ENCODE measurements at places on chromosomes 1 and 21.

GRCh38 chr21:38389896-38390295, 108.4 kb downstream of the ERG start:
- peaks cover 8% of the 10 kb centered on the region for H3K27me3 ChIP-seq
- DNase-seq: peak; percentile 7
- H3K4me3 ChIP-seq: no peak overlapping the region
- H3K27ac ChIP-seq: no peak overlapping the region
- peaks cover 3% of the 10 kb centered on the region for H3K4me1 ChIP-seq
- H3K36me3 ChIP-seq: no peaks in the 10 kb centered on the region

DNA sequence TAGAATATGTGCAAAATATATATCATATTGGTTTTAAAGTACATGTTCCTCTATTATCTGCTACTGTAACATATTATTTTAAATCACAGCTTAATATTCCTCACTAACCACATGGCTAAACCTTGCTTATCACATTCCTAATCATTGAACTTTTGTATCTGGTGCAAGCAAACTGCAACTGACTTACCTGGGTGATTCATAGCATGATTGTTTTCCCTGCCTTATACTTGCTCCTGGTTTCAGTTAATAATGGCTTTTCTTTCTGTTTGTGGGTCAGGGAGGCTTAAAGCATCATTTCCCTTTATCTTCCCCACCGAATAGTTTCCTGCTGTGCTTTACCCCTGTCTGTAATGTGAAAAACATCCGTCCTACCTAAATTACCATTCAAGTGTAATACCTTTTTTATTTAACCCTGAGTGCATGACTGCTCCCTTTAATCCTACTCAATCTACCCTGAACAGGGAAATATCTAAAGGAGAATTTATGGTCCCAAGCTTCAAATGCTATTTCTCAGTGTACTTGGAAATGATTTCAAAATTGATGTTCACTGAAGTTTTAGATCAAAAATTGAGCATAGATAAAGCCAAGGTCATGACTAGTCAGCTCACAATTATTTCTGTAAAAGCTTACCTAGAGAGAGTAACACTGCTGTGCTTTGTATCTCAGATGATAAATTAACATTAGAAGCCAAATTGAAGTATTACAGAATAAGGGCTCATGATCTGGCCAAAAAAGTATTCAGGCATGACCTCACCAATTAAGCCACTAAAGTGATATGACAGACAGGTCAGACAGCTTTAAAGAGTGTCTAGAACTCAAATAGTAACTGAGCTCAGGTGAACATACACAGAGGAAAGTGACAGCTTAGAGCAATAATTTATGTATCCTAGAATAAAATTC, 507.1 kb downstream of the BRINP3 start:
- no peaks in the 10 kb centered on the region for H3K4me1 ChIP-seq
- H3K27me3 ChIP-seq: no peaks in the 10 kb centered on the region
- H3K36me3 ChIP-seq: no peaks in the 10 kb centered on the region

DNA sequence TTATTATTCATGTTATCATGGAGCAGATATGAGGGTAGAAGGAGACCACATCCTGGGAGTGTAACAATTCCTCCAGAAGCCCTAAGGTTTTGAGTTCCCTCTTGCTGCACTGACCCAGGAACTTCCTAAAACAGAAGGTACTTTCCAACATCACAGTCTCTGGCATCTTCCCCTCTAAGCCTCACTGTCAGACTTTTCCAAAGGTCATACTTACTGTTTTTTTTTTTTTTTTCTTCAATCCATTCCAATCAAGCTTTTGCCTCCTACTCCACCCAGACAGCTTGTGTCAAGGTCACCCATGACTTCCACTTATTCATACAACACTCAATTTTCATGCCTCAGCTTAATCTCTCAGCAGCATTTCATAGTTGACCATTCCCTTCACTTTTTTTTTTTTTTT, 18.4 kb upstream of the UQCRHL start:
- no peak for DNase-seq
- no peak overlapping the region for H3K4me3 ChIP-seq
- H3K27ac ChIP-seq: no peak overlapping the region
- no peaks in the 10 kb centered on the region for H3K36me3 ChIP-seq
- H3K4me1 ChIP-seq: peaks cover 16% of the 10 kb centered on the region

GRCh38 chr1:6962996-6963911, 178.0 kb downstream of the CAMTA1 start:
- H3K27me3 ChIP-seq: peaks cover 19% of the 10 kb centered on the region
- peaks cover 30% of the 10 kb centered on the region for H3K4me1 ChIP-seq
- H3K4me3 ChIP-seq: peak overlapping the region; percentile 38

- no peaks in the 10 kb centered on the region for H3K36me3 ChIP-seq
- no peak for DNase-seq
- H3K27me3 ChIP-seq: no peaks in the 10 kb centered on the region
- H3K4me3 ChIP-seq: no peak overlapping the region
- no peak overlapping the region for H3K27ac ChIP-seq
These were observed 844 bp downstream of the C1orf146 start for GRCh38 chr1:92218559-92218958.

DNA sequence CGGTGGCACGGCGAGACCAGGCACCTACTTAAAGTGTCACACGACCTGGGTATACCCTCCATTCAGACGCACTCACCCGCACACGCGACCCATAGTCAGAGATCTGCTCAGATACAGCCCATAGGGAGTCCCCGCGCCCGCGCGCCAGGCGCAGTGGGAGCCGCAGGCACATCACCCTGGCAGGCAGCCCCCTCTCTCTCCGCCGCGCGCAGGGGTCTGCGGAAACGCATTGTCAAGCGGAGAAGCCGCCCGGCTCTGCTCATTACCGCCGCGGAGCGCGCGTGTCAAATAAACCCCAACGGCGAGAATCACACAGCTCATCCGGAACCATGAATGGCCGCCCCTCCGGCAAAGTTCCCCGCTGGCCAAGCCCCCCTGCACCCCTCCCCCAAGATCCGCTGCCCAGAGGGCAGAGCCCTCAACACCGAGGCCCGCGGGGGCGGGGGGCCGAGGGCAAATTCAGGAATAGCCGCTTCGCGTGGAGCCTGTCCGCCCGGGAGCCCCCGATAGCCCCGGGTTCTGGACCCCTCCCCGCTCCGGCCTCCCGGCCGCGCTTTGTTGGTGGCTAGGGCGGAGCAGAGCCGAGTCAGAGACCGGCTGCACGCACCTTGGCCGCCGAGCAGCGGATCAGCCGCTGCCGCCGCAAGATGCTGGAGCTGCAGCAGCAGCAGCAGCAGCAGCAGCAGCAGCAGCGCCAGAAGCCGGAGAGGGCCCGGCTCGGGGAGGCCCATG, 522 bp downstream of the LRP8 start:
- H3K4me1 ChIP-seq: peaks cover 17% of the 10 kb centered on the region
- no peaks in the 10 kb centered on the region for H3K27me3 ChIP-seq
- no peaks in the 10 kb centered on the region for H3K36me3 ChIP-seq
- H3K27ac ChIP-seq: peak overlapping the region; percentile 75
- peak overlapping the region; percentile 81 for H3K4me3 ChIP-seq
- DNase-seq: no peak

DNA sequence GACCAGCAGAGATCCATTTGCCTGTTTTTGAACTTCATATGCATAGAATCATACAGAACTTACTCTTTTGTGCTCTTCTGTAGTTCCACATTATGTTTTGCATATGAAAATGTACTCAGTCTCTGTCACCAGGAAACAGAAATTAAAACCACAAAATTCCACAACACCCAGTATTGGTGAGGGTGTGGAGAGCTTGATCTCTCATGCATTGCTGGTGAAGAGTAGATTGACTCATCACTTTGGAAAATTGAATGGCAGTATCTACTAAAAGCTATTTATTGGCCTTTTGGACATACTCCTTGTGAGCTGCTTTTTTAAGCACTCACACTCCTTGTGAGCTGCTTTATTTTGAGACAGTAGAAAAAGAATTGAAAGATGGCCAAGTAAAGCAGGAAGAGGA, 43.3 kb downstream of the VTCN1 start:
- no peak for DNase-seq
- no peak overlapping the region for H3K4me3 ChIP-seq
- no peaks in the 10 kb centered on the region for H3K27me3 ChIP-seq
- no peak overlapping the region for H3K27ac ChIP-seq

DNA sequence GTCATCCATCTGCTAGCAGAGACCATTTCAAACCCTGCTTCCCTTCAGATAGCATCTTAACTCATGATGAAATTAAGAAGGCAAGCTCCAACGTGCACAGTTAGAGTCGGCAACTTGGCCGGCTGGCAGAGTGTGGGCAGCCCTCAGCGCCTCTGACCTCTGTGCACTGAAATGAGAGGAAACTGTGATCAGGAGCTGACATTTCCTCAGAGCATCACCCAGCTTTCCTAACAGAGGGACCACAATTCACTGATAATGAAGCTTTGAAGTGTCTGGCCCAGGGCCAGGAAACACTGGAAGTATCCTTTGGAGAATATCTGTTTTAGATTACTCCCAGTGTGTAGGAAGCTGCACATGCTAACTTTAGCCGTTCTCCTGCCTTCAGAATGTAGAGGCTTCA, 145.0 kb upstream of the ZC3H11B start:
- no peaks in the 10 kb centered on the region for H3K36me3 ChIP-seq
- no peaks in the 10 kb centered on the region for H3K4me1 ChIP-seq
- DNase-seq: no peak
- H3K4me3 ChIP-seq: no peak overlapping the region
- no peaks in the 10 kb centered on the region for H3K27me3 ChIP-seq
- no peak overlapping the region for H3K27ac ChIP-seq

GRCh38 chr1:1132956-1133750, 17.3 kb upstream of the C1orf159 start:
- DNase-seq: no peak
- peaks cover 5% of the 10 kb centered on the region for H3K4me1 ChIP-seq
- H3K36me3 ChIP-seq: no peaks in the 10 kb centered on the region
- peaks cover 51% of the 10 kb centered on the region for H3K27me3 ChIP-seq

DNA sequence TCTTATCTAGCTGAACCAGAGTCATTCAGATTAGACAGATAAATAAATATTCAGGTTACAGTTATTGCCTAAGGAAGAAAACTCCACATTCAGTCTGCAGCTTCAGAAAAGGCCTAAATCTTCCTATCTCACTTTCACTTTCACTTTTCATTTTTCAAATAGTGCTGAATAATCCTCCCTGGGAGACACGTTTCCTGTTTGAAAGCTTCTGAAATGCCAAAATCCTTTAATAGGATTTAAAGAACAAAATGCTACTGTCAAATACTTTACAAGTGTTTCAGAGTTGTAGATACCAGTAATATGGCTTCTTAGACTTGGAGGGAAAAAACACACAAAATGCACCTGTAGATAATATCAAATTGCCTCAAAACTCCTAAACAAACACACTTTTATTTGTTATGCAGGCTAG, 3.9 kb downstream of the PSMB2 start:
- no peaks in the 10 kb centered on the region for H3K27me3 ChIP-seq
- H3K4me3 ChIP-seq: peak overlapping the region; percentile 43
- H3K4me1 ChIP-seq: peaks cover 48% of the 10 kb centered on the region
- DNase-seq: no peak

DNA sequence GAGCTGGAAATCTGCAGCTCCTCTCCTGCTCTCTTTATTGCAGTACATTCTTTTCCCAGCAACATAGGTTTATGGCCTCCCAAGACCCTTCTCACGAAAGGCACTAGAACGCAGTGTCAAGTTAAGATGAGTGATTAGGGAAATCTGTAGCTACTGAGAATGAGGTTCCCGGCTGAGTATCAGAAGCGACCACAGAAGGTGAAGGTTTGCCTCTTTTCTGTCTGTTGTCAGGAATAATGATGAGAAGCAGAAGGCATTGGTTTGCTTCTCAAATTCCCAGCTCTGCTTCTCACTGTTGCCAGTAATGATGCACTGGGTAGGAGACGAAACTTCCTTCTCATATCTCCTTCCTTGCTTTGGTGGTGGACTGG, 128.4 kb downstream of the NTMT2 start:
- no peak overlapping the region for H3K4me3 ChIP-seq
- H3K36me3 ChIP-seq: no peaks in the 10 kb centered on the region
- no peak for DNase-seq
- no peaks in the 10 kb centered on the region for H3K27me3 ChIP-seq
- H3K27ac ChIP-seq: no peak overlapping the region

- no peaks in the 10 kb centered on the region for H3K27me3 ChIP-seq
- H3K27ac ChIP-seq: no peak overlapping the region
- no peak overlapping the region for H3K4me3 ChIP-seq
- H3K4me1 ChIP-seq: no peaks in the 10 kb centered on the region
- H3K36me3 ChIP-seq: no peaks in the 10 kb centered on the region
These were observed 334.3 kb downstream of the NCAM2 start for GRCh38 chr21:21332492-21332891.

GRCh38 chr1:115340879-115341278, 2.8 kb upstream of the NGF start:
- no peak for DNase-seq
- no peak overlapping the region for H3K27ac ChIP-seq
- H3K4me3 ChIP-seq: no peak overlapping the region
- no peaks in the 10 kb centered on the region for H3K36me3 ChIP-seq

- peaks cover 13% of the 10 kb centered on the region for H3K4me1 ChIP-seq
- no peak for DNase-seq
- H3K36me3 ChIP-seq: no peaks in the 10 kb centered on the region
- H3K27me3 ChIP-seq: peaks cover 60% of the 10 kb centered on the region
- H3K27ac ChIP-seq: no peak overlapping the region
- no peak overlapping the region for H3K4me3 ChIP-seq
These were observed 2.2 kb downstream of the MMEL1 start for GRCh38 chr1:2630498-2631135.

- peaks cover 96% of the 10 kb centered on the region for H3K4me1 ChIP-seq
- no peaks in the 10 kb centered on the region for H3K36me3 ChIP-seq
- no peaks in the 10 kb centered on the region for H3K27me3 ChIP-seq
- DNase-seq: no peak
- H3K4me3 ChIP-seq: no peak overlapping the region
These were observed 9.0 kb downstream of the TGFBR3 start for GRCh38 chr1:91876781-91877573.

GRCh38 chr1:175050992-175051391, 16.6 kb upstream of the TNN start:
- no peak overlapping the region for H3K27ac ChIP-seq
- no peaks in the 10 kb centered on the region for H3K4me1 ChIP-seq
- DNase-seq: no peak
- no peaks in the 10 kb centered on the region for H3K27me3 ChIP-seq

DNA sequence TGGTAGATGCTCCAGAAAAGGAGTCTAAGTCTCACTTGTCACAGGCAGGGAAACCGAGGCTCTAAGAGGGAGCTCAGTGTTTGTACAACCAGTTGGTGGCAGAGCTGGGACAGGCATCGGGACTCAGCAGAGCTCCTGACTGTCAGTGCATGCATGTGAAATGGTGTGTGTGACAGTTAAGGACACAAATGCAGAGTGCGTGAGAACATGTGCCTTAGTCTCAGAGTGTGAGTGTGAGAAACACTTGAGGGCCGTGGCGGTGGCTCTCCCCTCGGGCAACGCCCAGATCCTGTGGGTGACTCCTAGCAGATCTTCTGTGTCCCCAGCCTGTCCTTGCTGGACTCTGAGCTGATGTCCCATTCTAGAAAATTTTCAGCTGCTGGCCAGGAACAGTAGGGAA, 362.6 kb downstream of the MATN1 start:
- H3K4me3 ChIP-seq: no peak overlapping the region
- no peaks in the 10 kb centered on the region for H3K36me3 ChIP-seq
- no peak overlapping the region for H3K27ac ChIP-seq
- no peak for DNase-seq
- no peaks in the 10 kb centered on the region for H3K27me3 ChIP-seq

DNA sequence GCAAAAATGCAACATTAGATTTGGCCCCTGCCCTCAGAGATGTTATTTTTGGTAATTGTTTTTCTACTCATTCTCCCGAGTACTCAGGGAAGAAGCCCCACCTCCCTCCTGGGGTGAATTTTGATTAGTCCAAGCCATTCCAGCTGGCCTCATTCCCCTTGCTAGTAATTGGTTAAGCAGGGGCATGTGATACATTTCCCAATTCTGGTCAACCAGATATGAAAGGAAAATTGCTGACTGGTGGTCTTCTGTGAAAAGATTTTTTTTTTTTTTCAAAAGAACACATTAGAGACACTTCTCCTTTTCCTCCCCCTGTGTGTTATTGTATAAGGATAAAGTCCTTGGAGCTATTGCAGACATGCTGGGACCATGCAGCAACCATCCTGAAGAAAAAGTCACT, 71.1 kb upstream of the AKT3 start:
- H3K36me3 ChIP-seq: no peaks in the 10 kb centered on the region
- no peak overlapping the region for H3K4me3 ChIP-seq

Data from esophagus muscularis mucosa (tissue), 4 donors.